ENCODE measurements at places on chromosomes 7 and 10.
A peak's percentile ranks its signal among the peaks of the same experiment; 100 is the strongest.

GRCh38 chr7:143456992-143457793, 13.9 kb downstream of the TAS2R60 start:
- DNase-seq = no peak
- no peak overlapping the region for H3K4me3 ChIP-seq
- no peak overlapping the region for H3K27ac ChIP-seq
- H3K4me1 ChIP-seq = peaks cover 15% of the 10 kb centered on the region

- DNase-seq = no peak
- no peaks in the 10 kb centered on the region for H3K4me1 ChIP-seq
- H3K27ac ChIP-seq = no peak overlapping the region
- no peaks in the 10 kb centered on the region for H3K27me3 ChIP-seq
- no peaks in the 10 kb centered on the region for H3K36me3 ChIP-seq
- no peak overlapping the region for H3K4me3 ChIP-seq
These were observed 348.0 kb downstream of the GPAM start for GRCh38 chr10:111835574-111835973.

DNA sequence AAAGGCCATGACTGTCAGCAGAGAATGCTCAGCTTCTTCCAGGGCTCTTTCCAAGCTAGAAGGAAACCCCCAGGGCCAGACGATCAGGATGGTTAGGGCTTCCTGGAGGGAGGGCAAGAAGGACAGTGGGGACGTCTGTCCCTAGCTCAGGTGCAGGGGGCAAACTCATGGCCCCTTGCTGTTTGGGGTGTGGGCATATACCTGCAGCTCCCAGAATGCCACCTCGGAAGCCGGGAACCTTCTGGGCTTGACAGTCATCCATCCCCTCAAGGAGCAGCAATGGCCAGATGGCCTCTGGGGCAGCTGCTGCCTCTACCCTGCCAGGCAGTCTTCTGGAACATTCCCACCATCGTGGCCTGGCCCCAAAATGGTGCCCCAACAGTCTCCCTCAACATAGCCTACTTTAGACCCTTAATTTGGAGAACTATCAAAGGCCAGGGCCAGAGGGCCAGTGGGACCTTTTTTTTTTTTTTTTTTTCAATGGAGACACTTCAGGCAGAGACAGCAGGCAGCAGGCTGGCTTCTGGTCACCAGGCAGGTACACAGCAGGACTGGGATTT, 40.2 kb upstream of the ZMIZ1 start:
- no peaks in the 10 kb centered on the region for H3K27me3 ChIP-seq
- H3K4me3 ChIP-seq = no peak overlapping the region
- H3K4me1 ChIP-seq = peaks cover 37% of the 10 kb centered on the region
- DNase-seq = no peak

GRCh38 chr7:120825576-120825975, 32.4 kb downstream of the TSPAN12 start:
- DNase-seq = no peak
- H3K4me1 ChIP-seq = no peaks in the 10 kb centered on the region
- H3K27ac ChIP-seq = no peak overlapping the region
- H3K36me3 ChIP-seq = no peaks in the 10 kb centered on the region

DNA sequence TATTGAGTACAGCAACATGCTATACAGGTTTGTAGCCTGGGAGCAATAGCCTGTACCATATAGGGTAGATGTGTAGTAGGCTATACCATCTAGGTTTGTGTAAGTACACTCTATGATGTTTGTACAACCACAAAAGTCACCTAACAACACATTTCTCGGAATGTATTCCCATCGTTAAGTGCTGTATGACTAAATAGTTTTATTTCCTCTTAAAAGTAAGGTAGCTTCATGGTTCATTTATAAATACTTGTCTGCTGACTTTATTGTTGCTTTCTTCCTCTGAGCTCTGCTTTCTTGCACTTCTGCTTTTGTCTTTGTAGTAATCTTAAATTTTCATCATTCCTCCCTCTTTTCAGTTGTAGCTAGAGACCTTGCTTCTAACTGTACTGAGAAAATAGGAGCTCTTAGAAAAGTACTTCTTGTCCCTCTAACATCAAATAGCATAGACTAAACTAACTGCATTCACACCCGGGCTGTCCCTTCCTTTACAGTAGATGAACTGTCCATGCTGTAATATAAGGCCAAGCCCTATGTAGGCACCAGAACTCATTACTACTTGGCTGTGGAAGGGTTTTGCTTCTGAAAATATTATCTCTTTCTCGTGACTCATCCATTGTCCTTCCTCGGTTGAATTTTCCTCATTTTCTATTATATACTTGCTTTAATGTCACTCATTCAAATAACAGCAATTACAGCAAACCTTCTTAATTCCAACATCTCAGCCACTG, 55.4 kb upstream of the FAM3C start:
- DNase-seq = no peak
- no peaks in the 10 kb centered on the region for H3K36me3 ChIP-seq
- H3K27ac ChIP-seq = no peak overlapping the region
- no peaks in the 10 kb centered on the region for H3K4me1 ChIP-seq
- H3K4me3 ChIP-seq = no peak overlapping the region

DNA sequence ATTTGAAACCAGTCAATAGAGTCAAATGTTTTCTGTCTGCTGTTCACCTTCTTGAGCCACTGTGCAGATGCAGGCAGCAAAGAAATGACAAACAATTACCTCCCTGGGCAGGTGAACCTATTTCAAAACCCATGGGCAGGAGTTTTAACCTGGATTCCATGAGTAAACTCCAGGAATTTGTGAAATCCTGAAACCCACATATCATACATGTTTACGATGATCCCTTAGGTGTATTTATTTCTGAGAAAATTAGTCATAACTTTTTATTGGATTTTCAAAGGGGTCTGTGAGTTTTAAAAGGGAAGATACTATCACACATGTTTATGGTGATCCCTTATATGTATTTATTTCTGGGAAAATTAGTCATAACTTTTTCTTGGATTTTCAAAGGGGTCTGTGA, 59.8 kb downstream of the ARL5B start:
- no peak overlapping the region for H3K27ac ChIP-seq
- H3K4me3 ChIP-seq = no peak overlapping the region
- DNase-seq = no peak
- H3K27me3 ChIP-seq = no peaks in the 10 kb centered on the region

GRCh38 chr10:3805201-3805790, 20.3 kb upstream of the KLF6 start:
- H3K36me3 ChIP-seq = no peaks in the 10 kb centered on the region
- H3K27ac ChIP-seq = no peak overlapping the region
- peak overlapping the region; percentile 66 for H3K4me3 ChIP-seq
- DNase-seq = no peak
- H3K4me1 ChIP-seq = peaks cover 10% of the 10 kb centered on the region

DNA sequence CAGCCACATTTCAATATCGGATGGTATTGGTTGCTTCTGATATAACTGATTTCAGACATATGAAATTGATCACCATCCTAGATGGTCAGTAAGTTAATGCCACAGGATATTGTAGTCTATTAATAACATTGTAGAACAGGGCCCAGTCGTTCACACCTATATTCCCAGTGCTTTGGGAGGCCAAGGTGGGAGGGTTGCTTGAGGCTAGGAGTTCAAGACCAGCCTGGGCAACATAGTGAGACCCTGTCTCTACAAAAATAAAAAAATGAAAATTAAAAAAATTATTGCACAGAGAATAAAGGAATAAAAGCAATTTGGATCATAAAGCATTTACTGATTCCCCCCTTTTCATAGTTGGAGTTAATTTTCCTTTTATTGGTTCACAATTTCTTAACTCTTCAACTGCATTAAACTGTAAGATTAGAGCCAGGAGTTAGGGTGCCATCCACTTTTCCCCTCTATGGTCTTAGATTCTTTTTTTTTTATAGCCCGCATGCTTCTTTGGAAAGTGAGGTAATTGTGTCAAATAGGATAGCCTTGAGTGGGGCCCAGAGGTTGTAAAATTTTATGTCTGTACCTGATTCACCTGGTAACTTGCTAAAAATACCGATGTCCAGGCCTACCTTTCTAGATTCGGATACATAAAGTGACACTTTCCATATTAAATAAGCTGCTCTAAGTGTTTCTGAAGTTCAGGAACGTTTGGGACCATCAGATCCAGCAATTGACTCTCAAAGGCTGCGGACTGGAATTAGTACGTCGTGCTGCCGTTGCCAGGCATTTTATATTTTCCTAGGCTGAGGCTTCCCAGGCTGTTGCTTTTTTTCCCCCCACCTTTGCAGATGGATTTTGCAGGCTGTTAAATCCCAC, 24.7 kb downstream of the ADK start:
- H3K27ac ChIP-seq = peak overlapping the region; percentile 96
- no peak for DNase-seq

Data from activated naive CD8-positive, alpha-beta T cell treated with anti-CD3 and anti-CD28 coated beads, Interleukin-2, amount 50 U/mL, for 24 hours (primary cell).